MCF 10A (cell line): ENCODE measurements at places on chromosomes 5 and 9.

DNA sequence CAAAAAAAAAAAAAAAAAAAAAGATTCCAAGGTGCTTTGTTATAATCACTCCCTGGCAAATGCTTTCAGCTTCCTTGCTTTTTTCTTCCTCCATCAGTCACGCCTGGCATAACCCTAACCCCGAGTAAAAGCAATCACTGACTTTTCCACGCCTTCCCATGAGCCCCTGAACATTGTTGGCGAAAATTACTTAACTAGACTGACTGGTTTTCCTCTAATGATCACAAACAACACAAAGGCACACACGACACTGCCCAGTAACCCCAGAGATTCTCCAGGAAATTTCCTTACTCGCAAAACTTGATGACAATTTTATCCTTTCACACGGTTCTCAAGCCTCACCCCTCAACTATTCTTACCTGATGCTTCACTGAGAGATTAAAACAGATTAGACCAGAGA is 11.4 kb upstream of the PTGR1 start:
- peaks cover 7% of the 10 kb centered on the region for H3K4me1 ChIP-seq
- H3K27ac ChIP-seq, result no peak overlapping the region
- peaks cover 12% of the 10 kb centered on the region for H3K27me3 ChIP-seq
- DNase-seq, result no peak
- H3K4me3 ChIP-seq, result no peak overlapping the region

GRCh38 chr5:68648944-68649857 is 433.6 kb downstream of the PIK3R1 start:
- no peaks in the 10 kb centered on the region for H3K27me3 ChIP-seq
- H3K4me1 ChIP-seq, result peaks cover 13% of the 10 kb centered on the region
- H3K36me3 ChIP-seq, result no peaks in the 10 kb centered on the region
- no peak for DNase-seq

GRCh38 chr5:34756781-34757624 is 82.0 kb upstream of the TTC23L start:
- no peak for DNase-seq
- H3K4me1 ChIP-seq, result no peaks in the 10 kb centered on the region
- H3K4me3 ChIP-seq, result no peak overlapping the region

- no peak overlapping the region for H3K4me3 ChIP-seq
- DNase-seq, result no peak
- peaks cover 11% of the 10 kb centered on the region for H3K4me1 ChIP-seq
- no peak overlapping the region for H3K27ac ChIP-seq
These were observed 4.3 kb downstream of the RAI14 start for GRCh38 chr5:34660444-34660843.

- no peaks in the 10 kb centered on the region for H3K36me3 ChIP-seq
- peaks cover 7% of the 10 kb centered on the region for H3K4me1 ChIP-seq
- no peaks in the 10 kb centered on the region for H3K27me3 ChIP-seq
- no peak overlapping the region for H3K4me3 ChIP-seq
- no peak overlapping the region for H3K27ac ChIP-seq
These were observed 186.3 kb upstream of the EGFLAM start for GRCh38 chr5:38071831-38072694.

- H3K36me3 ChIP-seq, result no peaks in the 10 kb centered on the region
- peaks cover 12% of the 10 kb centered on the region for H3K4me1 ChIP-seq
- H3K27me3 ChIP-seq, result no peaks in the 10 kb centered on the region
- peak; percentile 83 for DNase-seq
These were observed 188.0 kb upstream of the KLF9 start for GRCh38 chr9:70602321-70603019.

GRCh38 chr5:124034963-124035362 is 523.0 kb downstream of the CSNK1G3 start:
- DNase-seq, result no peak
- no peak overlapping the region for H3K4me3 ChIP-seq
- no peaks in the 10 kb centered on the region for H3K4me1 ChIP-seq
- no peaks in the 10 kb centered on the region for H3K27me3 ChIP-seq
- H3K36me3 ChIP-seq, result no peaks in the 10 kb centered on the region

DNA sequence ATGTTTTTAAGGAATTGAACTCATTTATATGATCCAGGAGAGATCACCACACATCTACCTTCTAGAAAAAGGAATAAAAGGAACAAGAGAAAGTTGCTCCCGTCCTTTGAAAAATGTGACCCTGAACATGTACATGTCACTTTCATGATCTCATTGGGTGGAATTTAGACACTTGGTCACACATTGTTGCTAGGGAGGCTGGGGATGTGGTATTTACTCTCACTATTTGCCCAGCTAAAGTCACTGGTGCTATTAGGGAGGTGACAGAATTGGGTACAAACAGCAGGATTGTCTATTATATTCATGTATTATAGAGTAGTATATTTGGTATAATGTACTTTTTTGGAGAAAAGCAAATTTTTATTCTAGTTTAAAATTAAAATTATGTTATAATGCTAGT is 2.1 kb upstream of the CDH10 start:
- no peak for DNase-seq
- H3K4me3 ChIP-seq, result no peak overlapping the region
- peaks cover 26% of the 10 kb centered on the region for H3K4me1 ChIP-seq

- DNase-seq, result no peak
- H3K27ac ChIP-seq, result no peak overlapping the region
- peaks cover 16% of the 10 kb centered on the region for H3K4me1 ChIP-seq
- H3K4me3 ChIP-seq, result no peak overlapping the region
- no peaks in the 10 kb centered on the region for H3K27me3 ChIP-seq
These were observed 62.8 kb downstream of the DCP2 start for GRCh38 chr5:113039229-113039933.

- H3K4me3 ChIP-seq, result no peak overlapping the region
- no peaks in the 10 kb centered on the region for H3K4me1 ChIP-seq
These were observed 6.3 kb upstream of the MVB12B start for GRCh38 chr9:126320158-126320922.

DNA sequence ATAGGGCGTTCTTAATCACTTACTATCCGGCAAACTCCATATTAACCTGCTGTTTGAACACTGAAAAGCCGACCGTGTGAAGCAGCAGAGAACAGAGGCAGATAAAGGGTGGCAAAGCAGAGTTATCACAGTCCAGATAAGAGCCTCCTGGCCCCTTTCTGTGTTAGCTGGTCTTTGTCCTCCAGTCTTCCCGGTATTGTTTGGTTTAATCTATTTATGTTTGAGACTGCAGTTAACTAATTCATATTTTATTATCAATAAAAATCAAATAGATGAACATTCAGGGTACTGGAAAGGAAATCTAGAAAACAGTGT is 6.0 kb upstream of the HTR4 start:
- no peak for DNase-seq
- no peak overlapping the region for H3K4me3 ChIP-seq
- peaks cover 76% of the 10 kb centered on the region for H3K27me3 ChIP-seq
- H3K4me1 ChIP-seq, result no peaks in the 10 kb centered on the region
